Stimulated activated CD4-positive, alpha-beta T cell treated with anti-CD3 and anti-CD28 coated beads, Interleukin-15, amount 100 ng/mL, for 24 hours (primary cell): ENCODE measurements at places on chromosomes 5 and 9.

GRCh38 chr9:90288275-90288639 is 354.4 kb downstream of the DIRAS2 start:
- no peak for DNase-seq

DNA sequence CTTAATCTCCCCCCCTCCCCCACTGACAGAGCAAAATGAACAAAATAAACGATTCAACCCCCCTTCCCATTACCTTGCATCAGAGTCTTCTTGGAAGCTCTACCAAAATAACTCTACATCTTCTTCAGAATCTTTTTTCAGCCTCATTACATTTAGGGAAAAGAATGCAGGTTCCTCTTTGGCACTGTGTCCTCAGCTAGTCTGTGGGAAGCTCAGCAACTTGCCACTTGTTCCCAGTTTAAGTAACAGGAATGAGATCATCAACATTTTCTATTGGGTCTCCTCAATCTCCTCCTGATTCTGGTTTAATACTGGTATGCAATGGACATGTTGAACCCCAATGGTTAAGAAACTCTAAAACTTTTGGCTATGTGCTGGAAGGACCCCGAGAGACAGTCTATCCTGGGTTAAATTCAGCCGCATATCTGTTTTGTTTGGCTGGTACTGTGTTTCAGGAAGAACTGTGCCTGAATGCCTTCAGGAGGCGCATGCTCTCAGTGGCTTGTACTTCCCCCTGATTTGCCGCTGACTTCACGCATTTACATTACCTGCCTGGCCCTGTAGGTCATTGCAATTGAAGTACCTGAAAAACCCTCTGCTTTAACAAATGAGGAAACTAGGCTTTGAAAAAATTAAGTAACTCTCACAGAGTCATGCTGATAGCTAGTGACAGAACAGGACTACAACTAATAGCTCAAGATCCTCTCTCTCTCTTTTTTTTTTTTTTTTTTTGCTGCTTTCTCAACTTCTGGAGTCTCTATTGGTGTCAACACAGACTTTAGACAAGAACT is 78.1 kb upstream of the HMHB1 start:
- no peak for DNase-seq

DNA sequence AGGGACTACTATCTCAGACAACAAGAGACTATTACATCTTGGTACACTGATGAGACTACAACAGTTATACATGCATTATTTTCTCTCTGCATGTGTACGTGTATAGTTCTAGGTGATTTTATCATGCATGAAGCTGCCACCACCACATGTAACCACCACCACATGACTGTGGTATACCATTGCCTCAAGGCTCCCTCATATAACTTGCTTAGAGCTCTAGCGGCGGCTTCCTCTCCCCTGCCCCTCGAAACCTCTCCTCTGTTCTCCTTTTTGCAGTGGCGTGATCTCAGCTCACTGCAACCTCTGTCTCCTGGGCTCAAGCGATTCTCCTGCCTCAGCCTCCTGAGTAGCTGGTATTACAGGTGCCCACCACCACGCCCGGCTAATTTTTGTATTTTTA is 162.3 kb downstream of the AOPEP start:
- DNase-seq, result no peak

- no peak for DNase-seq
Observed at GRCh38 chr5:163915481-163915961, 410.1 kb downstream of the MAT2B start.

- no peak for DNase-seq
Observed at GRCh38 chr9:127136880-127137639, 14.6 kb upstream of the ANGPTL2 start.

DNA sequence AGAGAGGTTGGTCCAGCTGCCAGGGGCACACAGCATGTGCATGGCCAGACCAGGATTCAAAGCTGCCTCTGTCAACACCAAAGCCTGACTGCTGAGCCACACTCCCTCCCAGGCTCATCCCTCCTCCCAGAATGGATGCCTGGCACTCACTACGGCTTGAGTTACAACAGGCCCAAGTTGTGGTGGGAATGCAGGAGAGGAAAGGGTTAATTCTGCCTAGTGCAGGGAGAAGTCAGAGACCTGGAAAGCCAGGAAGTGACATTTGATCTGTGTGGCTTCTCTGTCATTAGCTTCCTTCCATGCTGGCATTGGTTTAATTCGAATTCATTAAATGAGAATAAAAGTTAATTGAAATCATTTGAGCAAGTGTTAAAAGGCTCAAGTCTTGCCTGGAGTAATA is 150.0 kb downstream of the NSG2 start:
- DNase-seq, result no peak

DNA sequence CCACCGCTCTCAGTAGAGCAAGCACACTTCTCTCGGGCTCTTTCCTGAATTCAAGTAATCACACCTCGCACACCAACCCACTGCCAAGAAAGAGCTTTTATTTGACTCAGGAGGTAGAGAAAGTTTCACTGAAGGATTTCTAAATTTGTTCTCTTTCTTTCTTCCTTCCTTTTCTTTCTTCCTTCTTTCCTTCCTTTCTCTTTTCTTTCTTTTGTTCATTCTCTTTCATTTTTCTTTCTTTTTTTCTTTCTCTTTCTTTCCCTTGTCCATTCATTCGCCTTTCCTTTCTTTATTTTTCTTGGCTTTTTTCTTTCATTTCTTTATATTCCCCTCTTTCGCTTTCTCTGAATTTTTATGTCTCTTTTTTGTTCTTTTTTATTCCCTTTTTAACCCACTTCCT is 300.1 kb downstream of the ENC1 start:
- no peak for DNase-seq
